RWPE1 (cell line): ENCODE measurements at places on chromosomes 5 and 9.
A peak's percentile ranks its signal among the peaks of the same experiment; 100 is the strongest.

- no peak for DNase-seq
Observed at GRCh38 chr5:169071-169727, 22.1 kb upstream of the LRRC14B start.

DNA sequence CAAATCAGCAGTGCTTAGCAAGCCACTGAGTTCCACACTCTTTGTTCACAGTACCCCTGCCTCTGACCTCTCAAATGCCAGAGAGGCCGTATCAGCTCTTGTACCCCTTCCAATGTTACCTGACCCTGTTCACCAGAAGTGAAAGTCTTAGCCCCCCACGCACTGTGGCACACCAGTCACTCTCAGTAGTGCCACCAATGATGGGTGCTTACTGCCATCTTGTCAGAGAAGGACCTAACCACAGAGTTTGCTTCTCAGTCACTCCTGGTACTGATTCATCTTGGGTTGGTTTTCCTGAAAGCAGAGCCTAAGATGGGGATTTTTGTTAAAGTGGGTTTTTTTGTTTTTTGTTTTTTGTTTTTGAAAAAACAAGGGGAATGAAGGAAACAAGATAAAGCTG, 28.8 kb upstream of the PANK3 start:
- DNase-seq, result no peak

DNA sequence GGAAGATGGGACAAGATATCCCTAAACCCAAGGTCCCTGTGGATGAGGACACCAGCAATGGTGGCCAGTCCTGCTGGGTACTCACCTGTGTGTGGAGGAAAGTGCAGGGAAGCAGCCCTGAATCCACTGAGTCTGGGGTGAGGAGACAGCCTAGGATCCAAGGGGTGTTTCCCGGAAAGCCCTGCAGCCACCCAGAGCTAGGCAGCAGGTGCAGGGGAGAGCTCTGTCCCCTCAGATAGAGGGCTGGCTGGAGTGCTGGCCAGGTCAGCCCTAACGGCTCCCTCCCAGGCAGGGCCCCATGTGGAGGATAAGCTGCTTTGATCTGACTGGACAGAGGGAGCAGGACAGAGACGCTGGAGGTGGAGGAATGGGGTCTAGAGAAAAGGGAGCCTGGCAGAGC, 344.7 kb upstream of the IRX4 start:
- DNase-seq, result no peak

DNA sequence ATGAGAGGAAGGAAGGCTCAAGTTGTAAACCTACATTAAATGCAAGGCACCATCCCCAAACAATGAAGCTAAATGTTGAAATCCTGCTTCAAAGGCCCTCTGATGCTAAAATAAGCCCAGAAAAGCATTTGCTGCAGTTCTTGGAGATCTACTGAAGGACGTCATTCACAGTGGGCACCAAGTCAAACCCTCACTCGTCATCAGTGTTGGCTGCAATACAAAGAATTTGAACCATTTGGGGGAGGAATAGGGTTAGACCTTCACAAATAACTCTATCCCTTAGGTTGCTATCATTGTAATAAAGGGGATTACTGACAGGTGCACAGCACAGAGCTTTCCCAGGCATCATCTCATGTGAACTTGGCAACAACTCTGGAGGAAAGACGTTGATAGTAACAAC, 9.3 kb upstream of the MEGF9 start:
- DNase-seq, result no peak

DNA sequence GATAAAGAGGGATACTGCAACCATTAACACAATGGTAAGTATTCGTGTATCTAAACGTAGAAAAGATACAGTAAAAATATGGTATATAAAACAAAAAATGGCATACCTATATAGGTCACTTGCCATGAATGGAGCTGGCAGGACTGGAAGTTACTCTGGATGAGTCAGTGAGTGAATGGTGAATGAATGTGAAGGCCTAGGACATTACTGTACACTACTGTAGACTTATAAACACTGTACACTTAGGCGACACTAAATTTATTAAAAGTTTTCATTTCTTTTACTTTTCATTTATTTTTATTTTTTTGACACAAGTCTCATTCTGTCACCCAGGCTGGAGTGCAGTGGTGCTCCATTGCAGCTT, 14.1 kb downstream of the TDRD7 start:
- DNase-seq, result no peak

- no peak for DNase-seq
Observed at GRCh38 chr5:89535411-89535810, 652.4 kb upstream of the MEF2C start.

DNA sequence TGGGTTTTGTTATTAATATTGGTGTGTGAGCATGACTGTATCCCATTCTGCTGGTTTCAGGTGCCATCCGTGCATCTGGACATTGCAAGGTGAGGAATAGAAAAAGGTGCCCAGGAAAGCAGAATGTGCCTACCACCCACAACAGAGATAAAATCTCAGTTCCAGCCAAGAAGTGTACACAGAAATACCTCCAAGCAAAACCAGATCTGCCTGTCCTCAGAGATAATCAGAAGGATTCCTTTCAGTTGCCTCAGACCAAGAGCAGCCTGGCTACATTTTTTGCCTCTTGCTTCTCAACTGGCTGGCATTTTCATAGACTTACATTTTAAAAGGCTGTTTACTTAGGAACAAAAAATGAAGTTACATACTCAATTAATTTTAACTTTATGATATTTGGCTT, 12.1 kb upstream of the ABLIM3 start:
- peak; percentile 69 for DNase-seq

- peak; percentile 87 for DNase-seq
Observed at GRCh38 chr9:129406278-129407225, 214.3 kb downstream of the C9orf50 start.
